ENCODE measurements at places on chromosomes 2 and 18.

DNA sequence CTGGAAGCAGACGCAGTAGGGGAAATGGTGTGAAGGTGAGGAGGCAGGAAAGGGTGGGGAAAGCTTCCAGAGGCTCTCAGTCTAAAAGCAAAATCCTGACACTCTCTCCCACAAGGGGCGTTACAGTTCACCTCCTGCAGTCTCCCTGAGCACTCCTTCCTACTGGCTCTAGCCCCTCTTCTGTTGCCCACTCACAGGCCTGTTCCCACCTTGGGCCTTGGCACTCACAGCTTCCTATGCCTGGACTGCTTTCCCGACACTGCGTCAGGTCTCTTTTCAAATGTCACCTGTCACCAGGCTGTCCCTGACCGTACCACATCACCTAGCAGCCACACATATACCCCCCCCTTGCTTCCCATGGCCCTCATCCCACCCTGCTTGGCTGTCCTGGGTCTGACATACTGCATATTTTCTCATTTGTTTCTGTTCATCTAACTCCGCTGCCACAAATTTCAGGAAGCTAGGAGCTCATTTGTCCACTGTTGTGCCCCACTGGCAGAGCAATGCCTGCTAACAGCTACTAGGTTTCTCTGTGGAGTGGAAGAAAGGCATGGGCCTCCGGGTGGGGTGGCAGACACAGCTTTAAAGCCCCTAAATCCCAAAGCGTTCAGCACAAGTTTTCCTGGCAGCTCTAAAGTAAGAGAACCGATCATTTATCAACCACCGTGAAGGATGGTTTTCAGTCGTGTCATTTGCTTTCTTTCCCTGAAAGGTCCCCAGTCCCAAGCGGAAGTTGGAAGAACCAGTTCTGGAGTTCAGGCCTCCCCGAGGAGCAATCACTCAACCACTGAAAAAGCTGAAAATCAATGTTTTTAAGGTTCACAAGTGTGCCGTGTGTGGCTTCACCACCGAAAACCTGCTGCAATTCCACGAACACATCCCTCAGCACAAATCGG, 118.8 kb downstream of the ZNF532 start:
- no peak for DNase-seq

DNA sequence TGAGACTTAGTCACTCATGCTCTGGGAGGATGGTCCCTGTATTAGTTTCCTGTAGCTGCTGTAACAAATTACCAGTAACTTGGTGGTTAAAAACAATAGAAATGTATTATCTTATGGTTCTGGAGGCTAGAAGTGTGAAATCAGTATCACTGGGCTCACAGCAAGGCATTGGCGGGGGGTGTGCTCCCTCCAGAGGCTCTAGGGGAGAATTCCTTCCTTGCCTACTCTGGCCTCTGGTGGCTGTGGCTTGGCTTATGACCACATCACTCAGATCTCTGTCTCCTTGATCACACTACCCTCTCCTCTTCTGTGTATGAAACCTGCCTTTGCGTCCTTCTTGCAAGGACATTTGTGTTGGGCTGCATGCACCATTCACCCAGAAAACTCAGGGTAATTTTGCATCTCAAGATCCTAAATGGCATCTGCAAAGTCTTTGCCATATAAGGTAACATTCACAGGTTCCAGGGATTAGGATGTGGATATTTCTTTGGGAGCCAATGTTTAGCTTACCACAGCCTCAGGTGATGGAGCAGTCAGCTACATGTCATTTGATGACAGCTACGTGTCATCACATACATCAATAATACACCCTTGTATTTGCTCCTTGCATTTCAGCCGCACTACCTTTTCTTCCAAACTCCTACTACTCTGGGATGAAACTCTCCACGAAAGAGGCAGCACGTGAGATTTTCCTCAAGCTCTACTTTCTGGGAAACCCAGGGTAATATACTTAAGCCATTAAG, 49.6 kb upstream of the POU3F3 start:
- no peak for DNase-seq

- no peak for DNase-seq
These were observed 189.2 kb upstream of the DSEL start for GRCh38 chr18:67705748-67706147.

DNA sequence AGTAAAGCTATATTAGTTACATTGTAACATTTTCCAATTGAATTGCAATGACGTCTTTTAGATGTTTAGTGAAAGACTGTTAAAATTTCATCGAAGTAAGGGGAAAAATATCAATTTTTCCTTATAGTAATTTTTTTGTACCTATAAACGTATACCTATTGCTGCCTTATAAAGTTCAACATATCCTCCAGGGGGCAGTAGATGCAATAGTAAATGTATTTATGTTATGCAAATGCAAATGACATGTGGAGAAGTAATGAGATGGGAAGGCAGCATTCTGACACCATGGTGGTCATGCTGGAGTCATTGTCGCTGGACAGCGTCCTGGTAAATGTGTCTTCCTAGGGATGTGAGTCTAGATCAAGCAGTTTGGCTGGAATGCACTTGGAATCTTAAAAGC, 38.7 kb downstream of the MSTN start:
- DNase-seq = peak; percentile 64

- no peak for DNase-seq
These were observed 93.1 kb downstream of the TCF4 start for GRCh38 chr18:55494899-55495298.

Data from endothelial cell of umbilical vein (primary cell).